Bone marrow (tissue), 2 donors: ENCODE measurements at places on chromosomes 2 and 18.

GRCh38 chr2:195049372-195050031 lies 607.5 kb upstream of the SLC39A10 start:
- no peak for DNase-seq

- DNase-seq: no peak
These were observed 6.3 kb downstream of the TLK1 start for GRCh38 chr2:171154348-171154747.

DNA sequence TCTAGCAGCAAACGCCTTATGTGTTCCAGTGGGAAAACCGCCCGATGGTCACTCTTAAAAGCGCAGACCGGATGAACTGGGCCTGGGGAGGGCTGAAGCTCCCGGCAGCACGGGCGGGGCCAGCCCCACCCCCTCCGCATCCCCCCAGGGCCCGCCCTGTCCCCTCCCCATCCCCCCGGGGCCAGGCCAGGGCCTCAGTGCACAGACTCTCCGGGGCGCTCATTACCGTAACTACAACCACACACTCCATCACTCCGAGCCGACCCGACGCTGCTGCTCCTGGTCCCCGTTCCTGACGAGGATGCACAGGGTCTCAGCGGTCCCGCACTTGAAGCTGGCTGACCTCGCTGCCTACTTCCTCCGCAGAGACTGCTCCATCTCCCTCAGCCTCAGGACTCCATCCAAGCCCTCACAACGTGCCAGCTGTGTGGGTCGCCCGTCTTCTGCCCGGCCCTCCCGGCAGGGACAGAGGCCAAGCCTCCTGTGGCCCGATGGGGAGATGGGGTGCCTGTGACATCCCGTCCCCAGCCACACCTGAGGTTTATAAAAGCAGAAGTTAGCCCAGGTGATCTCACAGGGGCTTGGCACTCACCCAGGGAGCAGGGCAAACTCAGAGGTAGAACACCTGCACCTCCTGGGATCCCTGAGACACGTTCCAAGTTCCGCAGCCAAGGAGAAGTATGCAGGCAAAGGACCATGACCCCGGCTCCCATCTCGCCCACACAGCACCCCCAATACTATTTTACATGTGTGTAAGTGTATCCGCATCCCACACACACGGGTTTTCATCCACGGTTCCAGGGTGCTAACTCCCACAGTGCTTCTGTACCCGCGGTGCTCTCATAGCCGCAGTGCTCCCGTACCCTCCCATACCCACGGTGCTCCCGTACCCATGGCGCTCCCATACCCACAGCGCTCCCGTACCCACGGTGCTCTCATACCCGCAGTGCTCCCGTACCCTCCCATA lies 36.0 kb downstream of the SLC66A2 start:
- DNase-seq: no peak

GRCh38 chr2:54529935-54530334 lies 73.8 kb downstream of the SPTBN1 start:
- DNase-seq: no peak

DNA sequence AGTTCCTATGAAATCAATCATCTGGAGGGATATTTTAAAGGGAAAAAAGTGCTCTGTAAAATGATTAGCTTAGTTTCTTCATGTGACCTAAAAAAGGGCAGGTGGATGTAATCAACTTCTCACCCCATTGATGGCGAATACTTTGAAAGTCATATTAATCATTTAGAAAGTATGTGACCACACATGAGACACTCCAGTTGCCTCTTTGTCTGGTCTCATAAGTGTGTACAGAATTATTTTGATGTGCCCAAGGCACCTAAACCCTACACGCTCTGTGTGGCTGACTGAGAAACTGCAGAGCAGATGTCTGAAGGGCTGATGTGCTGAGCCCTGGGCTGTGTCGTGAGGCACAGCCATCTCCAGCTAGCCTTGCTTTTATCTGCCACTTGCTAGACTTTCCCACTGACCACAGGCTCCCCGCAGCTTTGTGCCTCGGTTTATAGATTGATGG lies 26.9 kb downstream of the SGPP2 start:
- DNase-seq: no peak

DNA sequence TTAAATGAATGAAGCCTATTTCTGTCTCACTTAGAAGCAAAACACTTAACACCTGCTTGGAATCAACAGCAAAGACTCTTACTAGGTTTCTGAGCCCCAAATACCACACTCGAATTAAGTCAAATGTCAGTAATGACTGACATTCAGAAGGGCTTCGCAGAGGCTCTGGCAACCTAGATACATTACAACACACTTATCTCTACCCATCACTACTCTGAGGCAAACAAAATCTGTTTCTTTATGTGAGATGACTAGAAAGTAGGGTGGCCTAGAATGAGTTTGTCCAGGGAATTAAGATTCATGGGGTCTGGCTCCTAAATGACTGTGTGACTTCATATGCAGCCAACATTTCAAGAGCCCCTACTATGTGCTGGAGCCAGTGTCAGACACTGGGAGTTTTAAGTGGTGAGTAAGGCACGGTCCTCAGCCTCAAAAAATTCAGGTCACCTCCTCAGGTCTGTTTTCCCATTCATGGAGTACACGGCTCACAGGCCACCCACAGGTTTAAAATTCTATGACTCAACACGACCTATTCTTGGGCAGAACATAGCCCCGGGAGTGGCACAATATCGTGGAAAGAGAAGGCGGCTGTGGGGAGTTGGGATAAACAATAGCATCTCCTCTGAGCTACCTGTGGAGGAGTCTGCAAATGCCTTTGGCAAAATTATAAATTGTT lies 150.3 kb upstream of the ZFP36L2 start:
- DNase-seq: no peak

DNA sequence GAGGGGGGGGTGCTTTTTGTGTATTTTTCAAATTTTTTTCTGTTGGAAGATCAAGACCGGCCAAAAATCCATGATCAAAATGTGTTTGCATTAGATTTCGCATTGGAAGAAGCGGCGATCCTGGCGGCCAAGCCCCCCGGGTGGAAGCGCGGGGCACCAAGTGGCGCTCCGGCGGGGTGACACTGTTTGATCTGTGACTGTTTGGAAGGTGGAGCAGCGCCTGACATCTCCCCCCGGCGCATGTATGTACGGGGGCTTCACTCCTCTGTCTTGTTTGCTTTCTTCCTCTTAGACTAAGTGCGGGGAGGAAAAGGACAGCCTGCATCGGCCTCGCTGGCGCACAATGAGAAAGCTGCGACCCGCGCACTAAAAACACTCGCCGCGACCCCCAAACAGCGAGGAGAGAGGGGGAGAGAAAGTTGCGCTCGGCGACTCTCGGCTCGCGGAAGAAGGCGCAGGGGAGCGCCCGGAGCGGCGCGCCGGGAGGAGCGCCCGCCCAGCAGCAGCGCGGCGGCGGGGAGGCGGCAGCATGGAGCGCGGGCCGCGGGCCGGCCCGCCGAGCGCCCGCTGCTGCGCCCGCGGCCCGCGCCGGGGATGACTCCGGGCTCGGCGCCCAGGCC lies 515 bp downstream of the TSHZ1 start:
- peak; percentile 9 for DNase-seq

DNA sequence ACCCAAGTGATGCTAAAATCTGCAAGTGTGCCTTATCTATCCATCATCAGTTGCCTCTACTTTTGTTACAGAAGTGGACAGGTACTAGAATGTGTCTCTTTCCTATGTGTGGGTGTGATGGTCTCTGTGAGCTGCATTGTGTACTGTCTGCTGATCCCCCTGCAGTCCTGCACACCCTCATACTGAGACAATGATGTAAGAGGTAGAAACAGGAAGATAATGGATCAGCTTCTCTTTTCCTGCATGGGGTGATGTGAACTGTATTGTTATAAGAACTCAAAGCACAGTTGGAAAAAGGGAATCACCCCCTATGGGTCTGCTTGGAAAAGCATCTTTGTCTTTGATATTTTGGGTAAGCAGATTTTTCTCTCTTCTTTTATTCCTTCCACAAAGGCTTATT lies 537.6 kb upstream of the CDH2 start:
- DNase-seq: no peak

DNA sequence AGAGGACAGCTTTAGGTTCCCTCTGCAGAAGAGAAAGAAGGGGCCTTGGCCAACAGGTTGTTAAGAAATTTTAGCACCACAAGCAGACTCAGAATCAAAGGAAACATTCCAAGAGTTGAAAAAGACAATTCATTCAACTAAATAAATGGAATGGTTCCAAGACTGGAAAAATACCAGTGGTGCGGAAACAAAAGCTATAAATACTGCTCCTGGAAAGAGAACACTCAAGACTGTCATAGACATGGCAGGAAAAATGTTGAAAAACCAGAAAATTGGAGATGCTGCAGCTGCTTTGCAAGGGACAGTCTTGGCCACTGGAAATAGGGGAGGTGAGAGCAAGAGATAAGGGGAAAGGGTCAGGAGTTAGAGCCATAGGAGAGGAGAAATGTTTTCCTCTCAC lies 312.7 kb upstream of the CYRIA start:
- DNase-seq: no peak

DNA sequence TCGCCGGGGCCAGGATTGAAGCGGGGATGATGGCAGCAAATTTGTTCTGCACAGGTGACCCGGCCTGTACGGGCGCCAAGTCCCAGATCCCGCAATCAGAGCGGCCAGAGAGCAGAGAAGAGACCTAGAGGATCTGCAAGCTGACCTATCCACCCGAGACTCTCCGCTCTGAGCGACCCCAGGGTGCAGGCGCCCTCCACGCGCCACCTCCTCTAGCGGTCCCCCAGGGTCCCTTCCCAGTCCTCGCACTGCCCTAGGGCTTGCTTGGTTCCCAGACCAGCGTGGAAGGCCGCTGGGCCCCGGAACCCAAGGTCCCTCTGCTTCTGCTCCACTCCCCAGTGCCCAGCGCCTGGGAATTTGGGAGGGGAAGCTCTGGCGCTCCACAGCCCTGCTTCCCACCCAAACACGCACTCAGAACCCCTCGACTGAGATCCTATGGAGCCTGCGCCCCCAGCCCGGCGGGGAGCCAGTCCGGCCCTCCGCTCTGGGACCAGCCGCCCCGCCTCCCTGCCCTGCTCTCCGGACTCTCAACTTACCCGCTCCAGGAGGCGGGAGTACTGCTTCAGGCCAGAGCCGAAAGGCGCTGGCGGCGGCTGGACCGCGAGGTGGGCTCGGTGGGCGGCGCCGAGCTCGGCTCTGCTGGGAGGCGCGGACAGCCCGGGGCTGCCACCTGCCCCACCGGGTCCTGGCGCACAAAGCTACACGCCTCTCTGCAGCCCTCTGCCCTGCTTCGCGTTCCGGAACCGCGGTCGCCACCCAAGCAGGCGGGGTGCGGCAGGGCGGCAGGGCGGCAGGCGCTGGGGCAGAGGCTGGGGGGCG lies 3.0 kb upstream of the SIX3 start:
- DNase-seq: no peak

- no peak for DNase-seq
These were observed 8.7 kb downstream of the FEZ2 start for GRCh38 chr2:36589230-36589630.

DNA sequence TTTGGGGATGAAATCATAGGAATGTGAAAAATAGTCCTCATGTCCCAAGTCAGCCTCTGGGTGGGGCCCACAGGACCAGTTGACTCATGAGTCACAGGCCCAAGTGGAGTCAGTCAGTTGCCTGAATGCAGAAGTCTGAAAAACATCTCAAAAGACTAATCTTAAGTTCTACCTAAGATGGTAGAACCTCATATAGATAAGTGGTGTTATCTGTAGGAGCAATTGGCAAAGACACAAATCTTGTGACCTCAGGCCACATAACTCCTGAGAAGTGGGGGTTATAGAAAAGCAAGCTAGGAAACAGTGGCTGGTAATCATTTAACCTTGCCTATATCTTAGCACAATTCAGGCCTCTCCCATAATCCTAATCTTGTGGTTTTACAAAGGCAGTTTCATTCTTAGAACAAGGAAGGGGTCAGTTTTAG lies 257.1 kb upstream of the SPOPL start:
- DNase-seq: no peak

- DNase-seq: peak; percentile 19
These were observed 328.5 kb upstream of the FANCL start for GRCh38 chr2:58569475-58570185.

DNA sequence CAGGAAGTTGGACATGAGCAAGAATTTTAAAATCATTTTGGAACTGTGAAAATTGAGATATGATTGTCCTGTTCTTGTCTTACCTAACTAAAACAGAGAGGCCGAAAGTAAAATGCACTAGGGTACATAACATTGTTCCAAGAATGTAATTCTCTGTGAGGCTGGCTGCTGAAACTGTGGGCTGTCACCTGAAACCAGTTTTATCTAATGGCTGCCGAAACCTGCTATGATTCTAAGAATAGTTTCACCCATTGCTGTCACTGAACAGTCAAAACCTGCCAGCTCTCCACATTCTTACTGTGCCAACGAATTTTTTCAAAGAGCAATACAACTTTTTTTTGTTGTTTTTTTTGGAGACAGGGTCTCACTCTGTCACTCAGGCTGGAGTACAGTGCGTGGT lies 119.3 kb upstream of the ZSWIM2 start:
- DNase-seq: no peak

- DNase-seq: no peak
These were observed 1188.2 kb upstream of the FAM98A start for GRCh38 chr2:34787341-34787740.

DNA sequence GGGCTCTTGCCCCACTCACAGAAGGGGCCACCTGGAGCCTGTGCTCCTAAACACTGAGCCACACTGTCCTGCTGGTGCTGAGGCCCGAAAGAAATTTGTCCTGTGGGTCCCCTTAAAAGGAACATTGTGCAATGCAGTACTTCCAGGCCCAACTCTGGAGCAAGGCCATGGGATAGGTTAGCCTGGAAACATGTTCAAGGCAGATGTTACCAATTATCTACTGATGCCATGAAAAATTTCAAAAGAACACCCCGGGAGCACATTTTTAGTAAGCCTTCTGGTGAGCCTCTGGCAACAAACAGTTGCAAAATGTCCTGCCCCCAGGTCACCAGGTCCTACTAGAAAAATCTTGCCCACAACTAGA lies 12.3 kb upstream of the PTMA start:
- DNase-seq: no peak

DNA sequence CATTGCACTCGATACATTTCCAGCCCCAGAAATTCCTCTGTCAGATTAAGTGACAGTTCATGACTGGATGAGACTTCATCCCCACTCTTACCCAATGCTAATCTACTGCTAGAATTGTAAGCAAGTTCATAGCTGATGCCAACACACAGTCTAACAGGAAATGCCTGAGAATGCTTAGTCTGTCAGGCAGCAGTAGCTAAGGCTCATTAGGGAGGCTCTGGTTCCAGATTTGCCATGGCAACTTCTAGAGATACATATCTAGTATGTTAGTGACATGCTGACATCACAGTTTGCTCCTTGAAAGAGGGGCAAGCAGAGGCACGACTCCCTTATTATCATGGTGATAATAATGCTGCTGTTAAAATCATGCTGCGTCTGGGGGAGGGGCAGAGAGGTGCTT lies 198.4 kb downstream of the RBM43 start:
- DNase-seq: no peak

GRCh38 chr2:236162882-236163470 lies 5.2 kb downstream of the GBX2 start:
- DNase-seq: no peak

DNA sequence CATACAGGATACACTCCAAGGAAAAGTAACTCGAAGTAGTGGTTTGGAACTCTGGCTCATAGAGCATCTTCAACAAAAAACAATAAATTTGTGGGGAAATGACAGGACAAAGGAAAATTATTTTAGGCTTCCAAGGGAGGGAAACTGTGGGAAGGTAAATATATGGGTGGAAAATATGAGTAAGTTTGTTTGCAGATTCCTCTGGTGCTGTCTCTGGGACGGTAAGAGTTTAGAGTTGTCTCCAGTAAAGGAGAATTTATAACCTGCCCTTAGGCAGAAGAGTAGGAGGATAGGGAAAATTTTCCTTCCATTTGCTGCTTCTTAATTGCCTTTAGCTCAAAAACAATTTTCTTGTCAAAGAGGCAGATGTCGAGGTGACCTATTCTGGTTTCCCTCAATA lies 19.3 kb downstream of the HNMT start:
- DNase-seq: no peak
